Caudate nucleus (tissue), 63 donors: ENCODE measurements at places on chromosomes 5 and 9.

- DNase-seq = no peak
Measured at GRCh38 chr9:18766989-18767550, 265.9 kb downstream of the SAXO1 start.

- no peak for DNase-seq
Measured at GRCh38 chr5:138646671-138647070, 71.5 kb upstream of the HSPA9 start.

DNA sequence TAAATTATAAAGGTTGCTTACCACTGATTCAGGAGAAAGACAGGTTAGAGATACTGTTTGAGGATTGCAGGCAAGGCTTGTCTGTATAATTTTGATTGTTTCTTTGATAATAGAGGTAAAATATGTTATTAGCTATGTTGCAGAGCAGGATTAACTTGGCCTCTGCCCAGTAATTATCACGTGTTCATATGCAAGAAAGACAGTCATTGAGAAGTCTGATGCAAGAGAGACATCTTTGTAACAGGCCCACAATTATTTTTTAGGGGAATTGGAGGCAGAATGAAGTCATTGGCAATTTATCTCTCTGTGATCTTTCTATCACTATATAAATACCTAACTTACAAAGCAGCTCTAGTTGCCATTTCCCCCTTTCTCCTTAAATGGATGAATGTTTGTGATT, 46.0 kb downstream of the SLC44A1 start:
- no peak for DNase-seq

GRCh38 chr9:114652776-114653555, 4.6 kb downstream of the TEX53 start:
- DNase-seq = no peak

DNA sequence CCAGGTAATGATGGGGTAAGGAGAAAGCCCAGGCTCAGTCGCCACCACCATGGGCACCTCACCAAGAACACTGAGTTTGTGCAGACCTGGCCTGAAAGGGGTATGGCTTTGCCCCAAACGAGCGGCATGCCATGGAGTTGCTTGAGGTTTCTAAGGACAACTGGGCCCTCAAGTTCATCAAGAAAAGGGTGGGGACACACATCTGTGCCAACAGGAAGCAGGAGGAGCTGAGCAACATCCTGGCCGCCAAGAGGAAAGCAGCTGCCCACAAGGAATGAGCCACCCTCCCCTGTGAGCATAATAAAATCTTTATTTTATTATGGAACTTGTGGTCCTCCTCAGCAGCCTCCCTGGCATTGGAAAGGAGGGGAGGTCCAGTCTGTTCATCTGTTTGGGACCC, 23.8 kb downstream of the CD14 start:
- DNase-seq = no peak

DNA sequence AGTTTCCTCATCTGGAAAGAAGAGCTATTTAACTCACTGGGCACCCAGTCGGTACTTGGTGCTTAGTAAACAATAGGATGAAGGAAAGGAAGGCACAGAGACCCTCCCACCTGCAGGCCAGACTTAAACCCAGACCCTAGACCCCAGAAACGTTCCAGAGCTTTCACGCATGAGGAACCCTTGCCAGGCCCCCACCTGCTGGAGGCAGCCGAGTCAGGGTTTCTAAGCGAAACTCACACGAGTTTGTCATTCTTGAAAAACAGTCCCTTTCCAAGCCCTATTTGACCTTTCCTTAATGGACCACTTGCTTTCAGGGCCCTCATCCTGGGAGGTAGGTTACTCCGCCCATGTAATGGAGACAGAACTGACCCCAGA, 30.6 kb downstream of the NDUFA8 start:
- DNase-seq = no peak

DNA sequence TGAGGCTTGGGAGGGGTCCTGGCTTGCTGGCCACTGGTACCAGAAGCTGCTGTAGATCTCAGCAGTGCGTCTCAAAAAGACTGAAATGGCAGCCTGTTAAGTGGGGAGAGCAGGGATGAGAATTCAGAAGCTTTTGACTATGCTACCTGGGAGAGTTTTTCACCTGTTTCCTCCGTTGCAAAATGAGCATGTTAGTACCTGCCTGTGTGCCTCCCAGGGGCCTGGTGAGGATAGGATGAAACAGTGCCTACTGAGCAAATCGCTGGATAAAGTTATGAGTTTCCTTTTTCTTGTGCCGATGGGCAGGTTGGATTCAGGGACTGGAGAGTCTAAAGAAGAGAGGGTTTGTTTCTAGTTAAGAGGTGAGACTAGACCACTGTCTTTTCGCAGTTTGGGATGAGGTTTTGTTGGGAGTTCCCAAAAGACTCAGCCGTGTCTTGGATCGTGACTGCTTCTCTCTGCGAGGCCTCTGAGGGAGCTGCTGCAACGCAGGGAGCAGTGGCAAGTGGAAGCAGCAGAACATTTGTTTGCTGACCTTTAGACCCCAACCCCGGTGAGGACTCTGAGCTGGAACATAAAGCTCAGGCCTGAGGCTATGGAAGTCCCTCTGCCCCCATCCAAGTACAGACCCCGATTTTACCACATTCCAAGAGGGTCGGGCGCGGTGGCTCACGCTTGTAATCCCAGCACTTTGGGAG, 1.4 kb downstream of the RALGPS1 start:
- DNase-seq = no peak

DNA sequence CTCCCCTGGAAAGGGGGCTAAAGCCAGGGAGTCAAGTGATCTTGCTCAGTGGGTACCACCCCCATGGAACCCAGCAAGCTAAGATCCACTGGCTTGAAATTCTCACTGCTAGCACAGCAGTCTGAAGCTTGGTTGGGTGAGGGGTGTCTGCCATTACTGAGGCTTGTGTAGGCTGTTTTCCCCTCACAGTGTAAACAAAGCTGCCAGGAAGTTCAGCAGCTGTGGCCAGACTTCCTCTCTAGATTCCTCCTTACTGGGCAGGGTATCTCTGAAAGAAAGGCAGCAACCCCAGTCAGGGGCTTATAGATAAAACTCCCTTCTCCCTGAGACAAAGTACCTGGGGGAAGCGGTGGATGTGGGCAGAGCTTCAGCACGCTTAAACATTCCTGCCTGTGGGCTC, 17.1 kb upstream of the EPB41L4A start:
- no peak for DNase-seq

DNA sequence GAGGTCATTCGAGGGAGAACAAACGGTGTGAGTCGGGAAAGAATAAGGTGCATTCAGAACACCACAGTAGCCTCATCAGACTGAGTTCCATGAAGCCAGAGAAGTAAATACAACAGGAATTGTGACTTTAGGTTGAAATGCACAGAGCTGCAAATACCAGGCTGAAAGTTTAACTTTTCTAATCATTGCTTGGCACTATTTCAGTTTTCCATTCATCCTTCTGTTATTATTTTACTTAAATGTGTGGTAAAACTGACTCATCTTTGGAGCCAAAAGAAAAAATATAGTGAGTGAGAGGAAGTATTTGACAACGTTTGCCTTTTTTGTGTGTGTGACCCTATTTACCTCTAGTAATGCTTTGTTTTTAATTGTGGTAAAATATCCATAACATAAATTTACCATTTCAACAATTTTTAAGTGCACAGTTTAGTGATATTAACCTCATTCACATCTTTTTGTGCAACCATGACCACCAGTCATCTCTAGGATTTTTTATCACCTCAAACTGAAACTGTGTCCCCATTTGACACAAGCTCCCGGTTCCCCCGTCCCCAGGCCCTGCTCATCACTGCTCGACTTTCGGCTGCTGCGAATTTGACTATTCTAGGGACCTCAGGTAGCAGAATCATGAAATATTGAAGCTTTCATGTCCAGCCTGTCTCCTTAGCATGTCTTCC, 166.8 kb downstream of the HSD17B3 start:
- DNase-seq = no peak

GRCh38 chr5:140190872-140191218, 15.9 kb downstream of the CYSTM1 start:
- DNase-seq = no peak

GRCh38 chr9:137740312-137740711, 121.5 kb downstream of the EHMT1 start:
- DNase-seq = no peak

DNA sequence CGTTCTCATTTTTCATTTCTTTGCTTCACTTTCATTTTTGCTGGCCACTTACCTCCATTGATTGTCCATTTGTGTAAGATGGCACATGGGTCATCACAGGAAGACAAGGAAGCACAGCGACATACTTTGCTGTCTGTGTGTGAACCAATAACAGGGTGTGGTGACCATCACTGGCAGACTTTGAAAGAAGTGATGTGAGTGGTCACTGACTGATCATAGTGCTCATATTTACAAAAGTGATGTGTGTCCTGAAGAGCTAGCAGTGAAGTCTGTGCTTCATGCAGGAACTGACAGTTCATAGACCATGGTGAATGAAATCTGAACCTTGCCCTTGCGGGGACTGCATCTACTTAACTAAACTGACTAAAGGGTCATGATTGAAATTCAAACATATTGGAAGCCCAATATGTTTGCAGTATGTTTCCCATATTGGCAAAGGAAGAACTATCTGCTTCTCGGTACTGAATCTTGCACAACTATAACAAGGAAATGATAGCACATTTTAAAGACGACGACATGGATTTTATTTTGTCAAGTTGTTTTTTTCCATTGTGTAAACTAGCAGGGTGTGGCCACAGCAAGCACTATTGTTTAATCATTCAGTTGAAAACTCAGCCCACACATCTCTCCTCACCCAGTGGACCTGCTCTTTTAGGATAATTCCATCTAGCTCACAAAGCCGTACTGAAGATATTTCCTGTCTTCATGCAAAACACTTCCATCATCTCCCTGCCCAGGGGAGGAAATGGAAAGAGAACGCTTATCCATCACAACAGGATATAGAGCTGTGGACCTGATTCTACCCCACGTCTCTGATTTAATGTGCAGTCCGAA, 232.0 kb upstream of the ANKRD55 start:
- no peak for DNase-seq

DNA sequence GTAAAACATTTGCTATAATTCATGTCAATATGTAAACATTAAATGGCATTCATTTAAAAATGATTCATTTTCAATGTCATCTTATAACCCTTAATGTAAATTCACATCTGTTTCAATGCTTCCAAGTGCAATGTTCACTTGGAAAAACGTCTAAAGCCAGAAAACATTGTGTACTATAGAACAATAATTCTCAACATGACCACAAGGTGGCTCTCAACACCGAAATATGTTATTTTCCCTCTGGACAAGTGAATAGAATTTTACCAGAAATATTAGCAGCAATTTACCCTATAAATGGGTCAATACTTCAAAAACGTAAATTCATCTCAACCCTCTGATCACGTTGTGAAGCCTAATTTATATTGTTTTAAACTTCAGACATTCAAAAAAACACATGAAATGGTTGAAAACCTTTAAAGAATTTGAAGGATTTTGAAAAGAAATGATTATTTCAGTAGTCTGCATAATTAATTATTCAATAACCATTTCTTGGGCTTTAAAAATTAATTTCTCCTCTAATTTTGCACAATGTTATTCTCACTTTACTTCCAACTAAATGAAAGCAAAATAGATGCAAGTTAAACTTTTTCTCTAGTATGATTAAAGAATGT, 11.0 kb downstream of the CDH10 start:
- DNase-seq = no peak

DNA sequence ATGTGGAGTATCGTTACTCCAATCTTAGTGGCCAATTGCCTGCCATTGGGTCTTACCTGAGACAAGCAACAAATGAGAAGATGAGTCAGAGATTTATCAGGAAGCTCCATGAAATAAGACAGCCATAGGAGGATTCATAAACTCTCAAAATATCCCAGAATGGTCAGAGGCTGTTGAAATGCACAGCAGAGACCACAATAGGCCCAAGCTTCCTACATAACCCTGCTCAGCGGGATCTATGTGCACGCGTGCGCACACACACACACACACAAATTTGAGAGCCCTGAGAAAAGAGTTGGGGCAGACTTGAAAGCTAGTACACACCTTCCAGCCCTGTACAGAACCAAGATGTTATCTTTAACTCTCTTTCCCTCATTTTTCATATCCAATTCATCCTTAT, 9.8 kb downstream of the UIMC1 start:
- DNase-seq = no peak

GRCh38 chr5:149837680-149838269, 106.8 kb downstream of the PDE6A start:
- DNase-seq = no peak

- DNase-seq = no peak
Measured at GRCh38 chr9:134641173-134641989, at the start of gene COL5A1. TSS of gene COL5A1 (plus strand) at chr9:134641803. CDS start at chr9:134642188, 385 bp downstream.

DNA sequence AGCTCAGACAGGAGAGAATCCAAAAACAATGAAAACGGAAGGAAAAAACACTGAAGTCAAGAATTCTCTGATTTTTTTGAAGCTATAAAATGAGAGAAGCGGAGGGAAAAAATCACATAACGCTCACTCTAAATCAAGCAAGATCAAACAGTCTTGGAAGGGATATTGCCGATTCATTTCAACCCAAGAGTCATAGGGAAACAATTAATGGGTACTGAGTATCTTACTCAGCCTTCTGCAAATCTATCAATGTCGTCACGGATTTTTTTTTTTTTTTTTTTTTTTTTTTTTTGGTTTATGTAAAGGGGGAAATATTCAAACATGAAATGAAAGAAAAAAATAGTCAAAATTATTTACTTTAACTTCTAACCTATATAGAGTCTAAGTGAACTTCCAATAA, 9.5 kb downstream of the MEF2C start:
- no peak for DNase-seq

DNA sequence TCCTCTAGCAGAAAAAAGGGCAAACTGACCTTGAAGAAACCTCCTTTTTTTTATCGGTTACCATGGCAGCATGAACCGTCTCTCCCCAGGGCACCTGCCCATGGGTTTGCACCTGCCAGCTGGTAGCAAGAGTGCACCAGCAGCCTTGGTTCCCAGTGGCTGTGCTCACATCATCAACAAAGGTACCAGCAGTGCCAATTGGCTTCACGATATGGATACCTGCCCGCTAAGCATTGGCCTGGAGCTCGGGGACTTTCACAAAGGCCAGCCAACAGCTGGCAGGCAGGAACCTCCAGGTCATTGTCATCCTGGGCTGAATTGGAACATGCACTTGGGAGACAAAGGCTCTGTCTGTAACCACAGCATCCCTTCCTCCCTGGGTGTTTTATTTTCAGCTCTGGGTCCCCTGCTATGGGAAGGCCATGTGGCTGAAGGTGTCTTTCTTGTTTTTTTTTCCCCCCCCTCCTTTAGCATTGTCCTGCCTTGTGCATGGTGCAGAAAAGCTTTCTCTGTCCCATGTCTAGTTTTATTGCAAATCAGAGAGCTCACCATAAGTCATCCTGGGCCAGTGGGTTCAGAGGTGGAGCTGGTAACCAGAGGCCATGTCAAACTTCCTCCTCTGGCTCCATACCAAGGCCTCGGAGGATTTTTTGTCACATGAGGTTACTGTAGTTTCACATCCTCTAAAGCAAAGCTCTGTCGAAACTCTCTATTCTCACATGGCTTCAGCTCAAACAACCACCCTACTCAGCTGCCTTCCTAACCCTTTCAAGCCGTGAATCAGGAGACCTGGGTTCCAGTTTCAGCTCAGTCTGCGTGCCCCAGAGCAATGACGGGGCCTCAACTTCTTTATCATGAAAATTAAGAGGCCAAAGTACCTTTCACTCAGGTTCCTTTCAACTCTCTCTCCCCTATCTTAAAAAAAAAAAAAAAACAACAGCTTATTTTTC, 145.5 kb upstream of the MAP3K1 start:
- DNase-seq = no peak
